ENCODE measurements at places on chromosomes 6 and 20.

DNA sequence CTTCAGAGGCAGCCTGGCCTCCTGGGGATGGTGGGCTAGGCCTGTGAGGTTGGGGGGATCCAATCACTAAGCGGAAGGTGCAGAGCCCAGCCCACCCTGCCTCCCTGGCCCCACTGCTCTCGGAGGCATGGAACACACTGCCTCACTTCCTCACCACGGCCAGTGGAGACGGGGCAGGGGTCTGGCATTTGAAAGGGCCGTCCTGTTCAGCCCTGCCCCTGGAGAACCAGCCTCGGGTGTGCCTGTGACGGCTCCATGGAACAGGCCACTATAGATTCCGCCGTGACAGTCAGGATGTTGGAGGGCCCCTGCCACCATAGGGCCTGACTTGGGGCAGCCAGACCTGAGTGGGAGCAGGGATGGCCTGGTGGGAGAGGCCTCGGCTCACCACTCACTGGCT is 110.2 kb downstream of the DACT2 start:
- no peak overlapping the region for H3K27ac ChIP-seq
- no peaks in the 10 kb centered on the region for H3K27me3 ChIP-seq
- DNase-seq = no peak
- no peaks in the 10 kb centered on the region for H3K36me3 ChIP-seq

GRCh38 chr6:158439255-158439654 is 120.6 kb upstream of the TMEM181 start:
- no peak for DNase-seq
- no peaks in the 10 kb centered on the region for H3K27me3 ChIP-seq
- no peak overlapping the region for H3K27ac ChIP-seq
- no peak overlapping the region for H3K4me3 ChIP-seq

- peaks cover 48% of the 10 kb centered on the region for H3K36me3 ChIP-seq
- H3K27me3 ChIP-seq = no peaks in the 10 kb centered on the region
- no peak overlapping the region for H3K27ac ChIP-seq
- no peak overlapping the region for H3K4me3 ChIP-seq
Measured at GRCh38 chr20:18164356-18164755, 26.7 kb downstream of the KAT14 start.

DNA sequence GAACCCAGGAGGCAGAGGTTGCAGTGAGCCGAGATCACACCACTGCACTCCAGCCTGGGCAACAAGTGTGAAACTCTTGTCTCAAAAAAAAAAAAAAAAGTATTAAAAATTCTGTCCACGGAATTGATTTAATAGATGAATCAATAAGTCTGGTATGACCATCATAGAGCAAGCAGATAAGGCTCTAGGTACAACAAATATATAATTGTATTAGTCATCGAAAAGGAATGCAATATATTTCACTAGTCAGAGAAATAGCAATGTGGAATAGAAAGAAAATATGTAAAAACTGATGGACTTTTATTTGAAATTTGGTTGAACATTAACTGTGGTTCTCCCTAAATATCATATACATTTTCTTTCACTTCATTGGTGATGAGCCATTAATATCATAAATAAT is 476.8 kb upstream of the AGPAT4 start:
- H3K27ac ChIP-seq = no peak overlapping the region

DNA sequence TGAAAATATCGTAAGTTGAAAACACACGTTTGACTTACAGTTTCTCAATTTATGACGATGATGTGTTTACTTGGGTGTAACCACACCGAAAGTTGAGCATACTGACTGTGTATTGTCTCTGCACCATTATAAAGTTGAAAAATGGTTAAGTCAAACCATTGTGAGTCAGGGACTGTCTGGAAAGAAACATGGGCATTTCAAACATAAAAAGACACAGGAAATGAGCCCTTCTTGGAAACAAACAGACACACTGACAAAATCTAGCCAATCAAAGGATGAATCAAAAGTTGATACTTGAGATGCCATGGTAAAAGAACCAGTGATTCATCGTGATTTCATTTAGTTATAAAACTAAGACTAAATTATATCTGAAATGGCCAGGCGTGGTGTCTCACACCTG is 5.3 kb downstream of the POPDC3 start:
- no peak overlapping the region for H3K4me3 ChIP-seq
- H3K27me3 ChIP-seq = peaks cover 11% of the 10 kb centered on the region
- H3K4me1 ChIP-seq = no peaks in the 10 kb centered on the region
- DNase-seq = no peak
- H3K27ac ChIP-seq = no peak overlapping the region

DNA sequence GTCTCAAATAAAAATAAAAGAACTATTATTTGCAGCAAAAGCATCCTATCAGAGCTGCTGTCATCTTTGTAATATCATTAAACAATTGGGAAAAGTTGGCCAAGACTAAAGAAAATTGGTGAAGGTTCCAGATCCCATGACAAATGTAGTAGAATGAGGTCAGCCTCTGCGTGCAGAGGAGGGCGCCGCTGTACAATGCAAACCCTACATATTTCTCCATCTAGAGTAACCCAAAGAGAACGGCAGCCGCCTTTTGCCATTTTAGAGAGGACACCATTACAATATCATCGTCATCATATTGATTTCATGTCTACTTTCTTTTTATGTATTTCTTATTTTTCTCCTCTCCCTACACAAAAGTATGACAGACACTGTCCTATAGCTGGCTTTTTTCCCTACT is 59.5 kb downstream of the ZMYND8 start:
- no peak overlapping the region for H3K27ac ChIP-seq
- no peak for DNase-seq
- peaks cover 75% of the 10 kb centered on the region for H3K36me3 ChIP-seq
- no peaks in the 10 kb centered on the region for H3K4me1 ChIP-seq

Data from upper lobe of right lung (tissue), 1 donor.